ENCODE measurements at places on chromosomes 1 and 21.
A peak's percentile ranks its signal among the peaks of the same experiment; 100 is the strongest.

GRCh38 chr1:60051191-60051590, 22.4 kb downstream of the C1orf87 start:
- DNase-seq, result no peak

DNA sequence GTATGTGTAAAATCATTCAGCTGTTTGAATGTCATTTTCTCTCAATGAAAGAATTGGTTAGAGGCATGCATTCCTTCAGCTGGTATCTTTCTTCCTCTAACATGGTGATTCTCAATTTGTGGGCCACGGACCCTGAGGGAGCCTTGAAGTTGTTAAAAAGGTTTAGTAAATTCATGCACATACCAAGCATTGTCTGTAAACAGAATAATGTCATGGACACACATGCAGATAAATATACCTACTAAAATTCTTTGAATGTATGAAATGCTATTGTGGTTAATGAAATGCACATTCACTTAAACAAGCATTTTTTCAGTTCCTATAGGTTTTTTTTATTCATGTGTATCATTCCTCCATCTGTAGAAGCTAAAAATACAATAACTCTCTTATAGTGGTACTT, 65.4 kb downstream of the PBX1 start:
- DNase-seq, result no peak

- no peak for DNase-seq
Observed at GRCh38 chr1:116693759-116694480, 26.4 kb upstream of the IGSF3 start.

DNA sequence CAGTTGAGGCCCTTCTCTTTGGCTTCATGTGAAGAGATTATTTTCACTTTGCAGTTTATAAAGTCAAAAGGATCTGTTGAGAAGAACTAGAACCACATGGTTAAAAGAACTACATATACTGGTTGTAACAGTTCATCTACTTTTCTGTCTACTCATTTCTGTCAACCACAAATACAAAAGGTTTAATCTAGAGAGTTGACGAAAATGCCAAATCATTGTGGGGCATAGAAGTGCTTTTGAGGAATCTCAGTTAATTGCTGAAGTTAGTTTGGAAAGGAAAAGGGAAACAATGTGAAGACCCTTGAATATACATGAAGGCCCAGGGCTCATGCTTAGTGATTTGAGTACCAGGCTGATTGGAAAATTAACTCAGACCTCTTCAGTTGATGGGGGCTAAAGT, 415.7 kb upstream of the ZP4 start:
- no peak for DNase-seq

- DNase-seq, result no peak
Observed at GRCh38 chr1:235725434-235725833, 75.8 kb upstream of the GNG4 start.

DNA sequence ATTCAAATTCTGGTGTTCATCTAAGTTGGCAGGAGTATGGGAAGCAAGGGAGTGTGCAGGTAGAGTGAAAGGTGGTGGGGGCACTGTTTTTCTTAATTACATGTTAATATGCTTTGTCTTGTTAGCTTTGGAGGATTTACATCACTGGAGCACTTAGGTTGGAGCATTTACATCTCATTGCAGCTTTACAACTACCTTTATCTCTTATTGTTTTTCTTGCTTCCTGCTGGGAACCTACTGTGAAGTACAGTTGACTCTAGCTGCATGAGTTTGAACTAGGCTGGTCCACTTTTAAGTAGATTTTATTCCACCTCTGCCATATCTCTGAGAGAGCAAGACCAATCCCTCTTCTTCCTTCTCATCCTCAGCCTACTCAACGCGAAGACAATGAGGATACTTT, 554.8 kb upstream of the B3GALT2 start:
- DNase-seq, result no peak

GRCh38 chr1:62271948-62272728, 47.1 kb downstream of the KANK4 start:
- peak; percentile 50 for DNase-seq

GRCh38 chr1:203450479-203451149, 25.0 kb upstream of the PRELP start:
- DNase-seq, result no peak

- DNase-seq, result no peak
Observed at GRCh38 chr1:38039331-38040088, 7.1 kb downstream of the POU3F1 start.

GRCh38 chr1:217072926-217073325, 349.7 kb upstream of the ESRRG start:
- DNase-seq, result no peak

GRCh38 chr1:94804442-94804837, 15.7 kb upstream of the SLC44A3 start:
- no peak for DNase-seq

- DNase-seq, result no peak
Observed at GRCh38 chr1:243554686-243555085, 295.4 kb downstream of the AKT3 start.

DNA sequence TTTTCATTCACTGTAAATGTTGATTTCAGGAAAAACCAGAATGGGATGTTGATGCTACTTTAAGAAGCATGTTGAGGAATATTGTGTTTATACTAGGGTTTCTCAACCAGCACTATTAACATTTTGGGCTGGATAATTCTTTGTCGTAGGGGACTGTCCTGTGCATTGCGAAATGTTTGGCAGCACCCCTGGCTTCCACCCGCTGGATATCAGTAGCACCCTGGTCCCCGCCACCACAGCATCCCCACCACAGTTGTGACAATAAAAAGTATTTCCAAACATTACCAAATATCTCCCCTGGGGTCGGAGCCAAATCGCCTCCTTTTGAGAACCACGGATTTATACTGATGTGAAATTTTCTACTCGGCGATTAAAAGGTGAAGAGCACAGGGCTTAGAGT, 41.9 kb downstream of the BTG3 start:
- no peak for DNase-seq

DNA sequence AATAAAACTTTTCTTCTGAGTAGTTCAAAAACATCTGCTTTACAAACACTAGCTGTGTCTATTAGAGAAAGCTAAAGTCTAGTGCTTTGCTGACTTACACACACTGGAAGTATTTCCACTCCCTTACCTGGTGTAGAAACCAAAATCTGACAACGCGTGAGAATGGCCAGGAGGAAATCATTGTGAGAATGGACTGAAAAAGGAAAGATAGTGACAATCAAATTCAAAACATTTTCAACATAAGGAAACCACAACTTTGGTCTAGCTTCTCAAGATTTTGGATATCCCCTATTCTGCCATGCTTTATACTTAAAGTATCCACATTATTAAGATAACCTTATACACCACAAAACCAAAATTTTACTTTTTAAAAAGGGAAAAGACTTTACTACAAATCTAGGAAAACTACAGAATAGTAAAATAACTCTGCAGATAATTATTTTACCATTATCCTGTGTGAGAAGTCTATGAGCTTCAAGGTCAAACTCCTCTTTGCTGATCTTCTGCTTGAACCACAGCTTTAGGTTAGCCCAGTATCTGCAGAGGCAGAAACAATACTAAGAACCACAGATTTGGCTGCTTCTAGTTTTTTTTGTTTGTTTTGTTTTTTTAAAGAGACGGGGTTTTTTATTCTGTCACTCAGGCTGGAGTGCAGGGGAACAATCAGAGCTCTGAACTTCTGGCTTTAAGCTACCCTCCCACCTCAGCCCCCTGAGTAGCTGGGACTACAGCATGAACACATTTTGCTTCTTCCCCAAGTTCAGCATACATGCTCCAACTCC, 6.6 kb downstream of the TADA1 start:
- no peak for DNase-seq

DNA sequence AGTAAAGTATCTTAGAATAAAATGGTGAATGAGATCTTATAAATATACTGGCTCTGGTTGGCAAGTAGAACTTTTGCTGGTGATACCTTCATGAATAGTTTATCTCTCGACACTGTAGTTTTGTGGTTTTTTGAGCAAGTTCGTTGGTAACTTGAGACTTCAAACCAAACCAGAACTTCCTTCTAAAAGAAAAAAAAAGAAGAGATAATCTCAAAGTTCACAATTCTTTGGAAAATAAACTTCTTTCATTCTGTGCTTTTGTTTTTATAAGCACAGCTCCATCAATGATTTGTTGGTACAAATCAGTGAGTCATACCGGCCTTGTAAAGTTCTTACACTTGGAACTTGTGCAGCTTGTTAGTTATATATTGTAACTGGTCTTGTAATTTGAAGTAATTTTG, 2.3 kb downstream of the HIPK1 start:
- no peak for DNase-seq

DNA sequence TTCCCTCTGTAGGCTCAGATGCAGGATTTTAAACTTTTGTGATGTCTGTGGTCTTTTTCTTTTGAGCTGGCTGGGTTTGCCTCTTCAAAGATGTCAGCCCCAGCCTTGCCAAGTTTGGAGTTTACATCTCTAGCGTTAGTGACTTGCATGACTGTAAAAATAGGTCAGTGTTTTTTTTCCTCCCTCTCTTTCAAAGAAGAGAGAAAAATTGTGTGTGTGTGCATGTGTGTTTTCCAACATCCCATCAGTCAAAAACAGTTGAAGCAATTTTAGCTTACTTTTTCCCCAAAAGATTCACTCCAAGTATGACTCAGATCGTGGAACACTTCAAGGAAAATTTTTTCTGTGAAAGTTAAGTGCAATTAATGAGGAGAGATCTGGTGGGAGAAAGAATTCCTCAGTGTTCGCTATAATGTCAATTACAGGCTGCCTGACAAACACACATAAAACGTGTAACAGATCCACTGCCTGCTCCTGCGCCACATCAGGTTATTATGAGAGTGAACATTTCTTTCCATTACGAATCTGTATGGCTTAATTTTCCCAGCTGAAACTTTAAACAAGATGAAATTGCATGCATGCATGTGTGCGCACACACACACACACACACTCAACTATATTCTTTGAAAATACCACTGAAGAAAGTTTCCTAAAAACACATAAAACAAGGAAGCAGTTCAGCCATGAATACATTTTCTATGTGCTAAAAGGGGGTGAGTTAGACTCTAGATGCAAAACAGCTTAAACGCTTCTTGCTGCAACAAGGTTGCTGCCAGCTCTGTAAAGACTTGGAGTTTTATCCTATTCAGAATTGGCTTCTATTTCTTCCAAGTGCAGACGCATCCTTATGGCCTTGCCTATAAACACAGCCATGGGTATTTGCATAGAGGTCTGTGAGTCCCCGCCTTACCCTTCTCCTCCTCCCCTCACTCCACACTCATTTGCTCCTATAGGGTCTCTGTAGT, 55.5 kb downstream of the TLR5 start:
- peak; percentile 78 for DNase-seq

DNA sequence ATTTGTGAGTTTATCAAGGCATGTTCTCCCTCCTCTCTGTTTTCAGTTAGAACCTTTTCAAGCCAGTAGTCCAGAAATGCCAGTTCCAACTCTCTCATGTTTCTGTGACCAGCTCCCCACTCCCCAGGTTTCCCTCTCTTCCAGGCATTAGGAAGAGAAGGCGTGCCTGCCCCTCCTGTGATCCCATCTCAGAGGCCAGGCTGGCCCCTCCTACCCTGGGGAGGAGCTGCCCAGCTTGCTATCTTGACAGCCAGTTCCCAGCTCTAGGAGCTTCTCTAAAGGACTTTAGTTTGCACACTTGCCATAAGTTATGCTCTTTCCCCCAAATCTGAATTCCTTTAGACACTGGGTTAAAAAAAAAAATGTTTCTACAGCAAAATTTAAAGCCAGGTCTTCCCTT, 8.9 kb downstream of the HYI start:
- no peak for DNase-seq

GRCh38 chr1:56452027-56453011, 127.0 kb downstream of the PLPP3 start:
- peak; percentile 48 for DNase-seq

Measured in left hindlimb (tissue), 1 donor.